ENCODE measurements at places on chromosomes 12 and 14.

DNA sequence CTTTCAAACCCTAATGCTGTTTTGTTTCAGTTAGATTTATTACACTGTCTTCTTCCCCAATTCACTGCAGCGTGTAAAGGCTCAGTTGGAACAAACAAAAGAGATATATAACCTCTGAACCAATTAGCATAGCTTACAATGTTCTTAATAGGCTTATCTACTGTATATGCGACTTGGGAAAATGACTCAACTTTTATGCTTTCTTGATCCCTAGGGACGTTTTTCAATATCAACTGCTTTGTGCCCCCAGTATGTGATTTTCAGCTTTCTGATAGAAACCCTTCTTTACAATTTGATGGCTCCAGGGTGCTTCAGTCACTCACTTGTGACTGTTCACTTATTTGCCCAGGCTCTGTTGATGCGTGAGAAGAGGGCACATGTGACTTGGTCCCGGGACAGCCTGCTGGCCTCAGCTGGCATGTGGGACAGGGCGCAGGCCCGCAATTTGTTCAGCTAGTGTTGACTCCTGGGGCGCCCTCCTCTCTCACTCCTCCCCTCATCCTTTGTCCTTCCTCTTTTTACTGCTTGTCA lies 107.1 kb downstream of the TMTC2 start:
- no peak for DNase-seq

- no peak for DNase-seq
Measured at GRCh38 chr12:79422060-79422812, 268.5 kb downstream of the PAWR start.

DNA sequence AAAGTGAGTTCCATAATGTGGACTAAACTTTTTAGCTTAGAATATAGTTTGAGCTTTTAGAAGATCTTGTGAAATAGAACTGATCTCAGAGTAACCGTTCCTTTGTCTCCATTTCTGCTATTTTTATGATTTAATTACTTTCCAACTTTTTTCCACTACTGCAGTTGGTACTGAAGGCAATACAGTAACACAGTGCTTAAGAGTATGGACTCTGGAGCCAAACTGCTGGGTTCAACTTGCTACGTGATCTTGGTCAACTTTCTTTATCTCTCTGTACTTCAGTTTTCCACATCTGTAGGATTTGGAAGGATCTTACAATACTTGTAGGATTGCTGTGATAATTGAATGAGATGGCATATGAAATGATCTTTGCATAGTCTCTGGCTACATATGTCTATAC lies 40.9 kb downstream of the ATXN7L3B start:
- DNase-seq: no peak

DNA sequence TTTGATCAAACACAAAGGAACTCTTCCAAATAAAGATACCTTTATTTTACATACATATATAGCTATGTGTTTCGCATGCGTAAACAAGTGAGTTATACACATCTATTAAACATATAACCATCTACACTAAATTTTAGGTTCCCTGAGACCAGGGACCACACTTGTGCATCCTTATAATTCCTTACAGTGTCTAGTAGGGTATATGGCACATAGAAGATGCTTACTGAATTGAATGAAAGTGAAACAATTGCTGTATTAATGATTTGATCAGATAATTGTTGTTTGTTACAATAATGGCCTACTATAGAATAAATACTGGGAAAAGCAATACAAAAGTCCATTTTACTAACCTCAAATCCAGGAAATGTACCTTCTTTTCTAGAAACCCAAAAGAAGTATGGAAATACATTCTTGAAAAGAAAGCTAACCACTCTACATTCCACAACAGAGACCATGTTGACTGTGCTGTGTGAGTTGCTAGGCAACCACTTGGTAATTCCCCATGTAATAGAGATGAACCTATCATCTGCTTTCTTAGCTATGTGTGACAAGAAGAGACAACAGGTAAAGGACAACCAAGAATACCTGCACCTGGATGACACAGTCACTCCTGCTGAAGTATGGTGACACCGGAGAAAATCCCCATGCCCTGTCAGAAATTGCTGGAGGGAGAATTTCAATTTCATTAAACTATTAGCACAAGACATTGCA lies 11.9 kb upstream of the CIPC start:
- DNase-seq: no peak

- no peak for DNase-seq
Measured at GRCh38 chr12:99906786-99907579, 77.8 kb downstream of the ANKS1B start.

GRCh38 chr12:58186914-58187313 lies 245.5 kb downstream of the ATP23 start:
- no peak for DNase-seq

DNA sequence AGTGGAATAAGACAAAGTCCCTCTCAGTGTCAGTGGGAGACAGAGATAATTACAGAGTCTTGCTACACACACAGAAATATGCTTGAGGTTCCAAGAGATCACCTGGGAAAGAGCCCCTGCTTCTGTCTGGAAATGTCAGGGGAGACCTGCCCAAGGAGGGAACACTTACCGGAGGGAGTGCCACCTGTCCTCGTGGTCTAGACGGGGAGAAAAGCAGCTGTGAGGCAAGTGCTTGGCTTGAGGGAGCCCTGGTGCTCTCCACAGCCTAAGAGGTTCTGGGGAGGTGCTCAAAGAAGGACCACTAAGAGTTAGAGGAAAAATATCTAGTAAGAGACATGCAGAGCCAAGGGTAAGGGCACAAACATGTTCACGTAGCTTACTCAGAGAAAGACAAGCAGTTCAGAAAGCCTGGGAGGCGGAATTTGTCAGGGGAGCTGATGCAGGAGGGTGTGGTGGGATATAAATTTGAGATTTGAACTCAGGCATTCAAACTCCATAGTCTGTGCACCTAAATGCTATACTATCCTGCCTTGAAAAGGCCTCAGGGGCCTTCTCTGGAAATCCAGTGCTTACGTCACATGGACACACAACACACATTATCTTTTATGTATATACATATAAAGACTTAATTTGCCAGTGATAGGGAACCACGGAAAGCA lies 38.2 kb upstream of the GNPNAT1 start:
- DNase-seq: no peak

DNA sequence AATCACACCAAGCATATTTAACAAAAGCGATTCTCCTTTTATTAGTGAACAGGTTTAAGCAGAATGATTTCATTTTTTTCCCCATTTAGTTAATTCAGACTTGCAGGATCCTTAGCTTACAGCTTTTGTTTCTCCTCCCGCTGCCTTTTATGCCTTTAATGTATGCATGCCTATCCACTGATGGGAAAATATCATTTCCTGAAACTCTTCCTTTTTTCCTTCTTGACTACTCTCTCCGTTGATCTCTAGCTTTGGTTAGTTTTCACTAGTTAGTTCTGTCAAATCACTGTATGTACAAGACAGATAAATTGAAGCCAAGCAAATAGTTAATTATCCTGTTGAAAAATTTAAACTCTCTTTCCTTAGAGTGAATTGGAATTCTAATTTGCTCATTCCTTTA lies 26.3 kb downstream of the NKX2-1 start:
- DNase-seq: no peak

DNA sequence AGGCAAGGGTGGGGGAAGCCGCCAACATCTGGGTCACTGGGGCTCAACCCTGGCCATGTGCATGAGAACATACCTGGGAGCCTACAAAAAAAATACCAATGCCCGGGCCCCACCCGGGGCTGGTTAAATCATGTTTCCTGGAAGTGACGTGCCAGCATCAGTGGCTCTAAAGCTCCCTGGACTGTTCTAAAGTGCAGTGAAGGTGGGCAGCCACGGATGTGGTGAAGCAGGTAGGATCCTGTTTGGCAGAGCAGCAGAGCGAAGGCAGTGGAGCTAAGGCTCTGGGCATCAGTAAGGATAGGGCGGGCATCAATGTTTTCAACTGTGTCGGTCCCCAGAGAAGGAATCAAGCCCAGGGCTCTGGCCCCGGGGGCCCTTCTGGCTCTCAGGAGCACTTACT lies 525 bp upstream of the GPR68 start:
- DNase-seq: peak; percentile 87

DNA sequence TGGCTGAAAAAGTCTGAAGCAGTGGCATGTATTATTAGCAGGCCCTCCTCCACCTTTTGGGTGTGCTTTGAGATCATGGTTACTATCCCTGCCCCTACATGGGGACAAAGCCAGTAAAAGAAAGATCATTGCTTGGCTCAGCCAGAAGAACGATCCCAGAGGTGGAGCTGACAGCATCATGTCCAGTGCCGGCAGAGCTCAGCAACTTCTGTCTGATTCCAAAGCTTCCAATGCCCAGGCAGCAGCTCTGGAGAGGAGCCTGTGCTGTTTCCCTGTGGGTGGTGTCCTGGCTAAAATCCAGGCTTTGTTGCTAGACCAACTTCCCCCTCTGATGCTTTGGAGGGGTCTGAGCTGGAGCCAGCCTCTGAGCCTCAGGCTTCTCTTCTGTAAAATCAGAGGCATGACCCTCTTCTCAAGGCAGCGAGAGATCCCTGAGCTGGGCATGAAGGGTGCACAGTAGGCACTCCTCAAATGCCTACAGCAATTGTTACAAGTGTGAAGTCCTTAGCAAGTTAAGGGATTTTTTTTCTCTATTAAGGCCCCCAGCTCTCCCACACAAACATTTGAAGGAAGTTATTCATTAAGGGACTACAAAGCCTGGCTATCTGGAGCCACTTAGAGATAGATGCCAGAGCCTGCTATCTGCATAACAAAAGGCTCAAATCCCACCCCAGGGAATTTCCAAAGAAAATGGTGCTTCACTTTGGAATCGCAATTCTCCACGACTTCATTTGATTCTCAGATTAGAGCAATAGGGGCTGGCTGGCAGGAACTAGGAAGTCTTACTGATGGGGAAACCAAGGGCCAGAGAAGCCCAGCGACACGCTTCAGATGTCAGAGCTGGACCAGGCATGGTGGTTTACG lies 10.9 kb upstream of the GSC start:
- DNase-seq: no peak

GRCh38 chr12:28872654-28873268 lies 276.3 kb upstream of the FAR2 start:
- DNase-seq: no peak

- no peak for DNase-seq
Measured at GRCh38 chr12:74449872-74450271, 87.8 kb upstream of the ATXN7L3B start.

DNA sequence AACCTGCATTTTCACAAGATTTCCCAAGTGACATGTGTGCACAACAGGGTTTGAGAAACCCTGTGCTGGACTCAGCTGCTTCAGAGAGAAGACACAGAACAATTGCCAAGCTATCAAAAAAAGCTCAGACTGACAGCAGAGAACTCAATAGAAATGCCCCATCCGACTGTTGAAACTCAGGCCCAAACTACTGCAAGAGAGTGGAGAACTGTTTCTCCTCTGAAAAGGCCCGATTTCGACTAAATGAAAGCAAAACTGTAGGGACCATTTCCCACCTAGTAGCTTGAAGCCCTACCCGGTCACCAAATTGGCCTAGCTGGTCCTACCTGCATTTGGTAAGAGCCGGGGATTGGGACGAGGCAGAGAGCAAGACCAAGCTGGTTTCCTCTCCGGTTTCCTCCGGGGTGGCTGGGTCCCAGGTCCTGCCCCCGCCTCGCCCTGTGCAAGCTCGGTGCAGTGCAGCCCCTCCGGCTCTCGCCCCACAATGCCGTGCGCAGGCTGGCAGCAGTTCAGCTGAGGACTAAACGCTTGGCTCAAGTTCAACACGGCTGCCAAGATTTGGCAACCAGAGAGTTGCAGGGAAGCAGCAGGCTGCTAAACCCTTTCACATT lies 1180.6 kb downstream of the VRK1 start:
- peak; percentile 90 for DNase-seq

Measured in spleen (tissue), 13 donors.